Activated CD4-positive, alpha-beta T cell treated with anti-CD3 and anti-CD28 coated beads, Interleukin-2, amount 50 U/mL, for 4 hours (primary cell): ENCODE measurements at places on chromosomes 4 and X.
A peak's percentile ranks its signal among the peaks of the same experiment; 100 is the strongest.

GRCh38 chr4:11843340-11843739 lies 414.6 kb upstream of the HS3ST1 start:
- no peak for DNase-seq

DNA sequence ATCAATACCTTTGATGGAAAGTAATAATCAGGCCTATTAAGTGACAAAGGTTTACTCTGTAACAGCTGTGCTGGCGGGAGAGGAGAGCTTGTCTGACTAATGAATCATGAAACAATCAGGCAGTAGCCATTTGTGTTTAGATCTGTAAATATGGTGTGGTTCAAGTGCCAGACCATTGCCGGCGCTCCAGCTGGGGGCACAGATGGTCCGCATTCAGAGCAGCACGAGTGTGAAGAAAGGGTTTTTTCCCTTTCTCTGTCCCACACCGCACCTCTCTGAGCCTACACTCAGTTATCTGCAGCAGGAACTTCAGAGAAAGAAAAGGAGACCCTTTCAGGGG lies 111.3 kb upstream of the PAQR3 start:
- no peak for DNase-seq

GRCh38 chr4:81792521-81792920 lies 320.8 kb upstream of the RASGEF1B start:
- no peak for DNase-seq

GRCh38 chr4:115664285-115664684 lies 550.9 kb upstream of the NDST4 start:
- DNase-seq = no peak

- no peak for DNase-seq
These were observed 21.3 kb downstream of the DIAPH2 start for GRCh38 chrX:96705905-96706304.

- no peak for DNase-seq
These were observed 19.4 kb downstream of the HMX1 start for GRCh38 chr4:8852118-8852704.

DNA sequence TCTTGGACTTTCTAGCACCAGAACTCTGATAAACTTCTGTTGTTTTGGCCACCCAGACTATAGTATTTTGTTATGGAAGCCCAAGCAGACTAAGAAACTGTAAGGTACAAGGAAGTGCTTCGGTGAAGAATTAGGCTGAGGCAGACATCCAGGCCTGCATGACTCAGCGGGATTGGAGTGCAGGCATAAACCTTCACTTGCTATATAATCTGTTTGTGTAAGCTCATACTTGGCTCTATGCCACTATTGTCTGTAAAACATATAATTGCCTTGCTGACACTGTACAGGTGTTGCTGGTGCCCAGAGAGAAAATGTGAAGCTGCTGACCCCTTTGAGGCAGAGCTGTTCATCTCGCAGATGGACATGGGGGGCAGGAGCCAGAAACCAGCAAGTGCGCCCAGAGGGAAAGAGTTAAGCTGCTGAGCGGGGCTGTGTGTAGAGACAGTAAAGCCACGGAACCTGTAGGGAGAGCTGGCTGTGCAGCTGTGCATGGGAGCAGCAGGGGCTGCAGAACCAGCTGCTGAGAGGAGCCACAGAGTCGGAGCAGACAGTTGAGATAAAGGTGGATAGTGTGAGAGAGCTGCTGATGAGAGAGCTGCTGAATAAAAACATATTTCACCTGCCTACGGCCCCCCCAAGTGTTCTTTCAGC lies 96.2 kb downstream of the RBM46 start:
- no peak for DNase-seq

- peak; percentile 14 for DNase-seq
These were observed 45.4 kb downstream of the CXorf58 start for GRCh38 chrX:23952984-23953907.

- no peak for DNase-seq
These were observed 28.3 kb upstream of the DCAF12L1 start for GRCh38 chrX:126580877-126581276.

- no peak for DNase-seq
These were observed 8.3 kb downstream of the GPR143 start for GRCh38 chrX:9757366-9757765.

DNA sequence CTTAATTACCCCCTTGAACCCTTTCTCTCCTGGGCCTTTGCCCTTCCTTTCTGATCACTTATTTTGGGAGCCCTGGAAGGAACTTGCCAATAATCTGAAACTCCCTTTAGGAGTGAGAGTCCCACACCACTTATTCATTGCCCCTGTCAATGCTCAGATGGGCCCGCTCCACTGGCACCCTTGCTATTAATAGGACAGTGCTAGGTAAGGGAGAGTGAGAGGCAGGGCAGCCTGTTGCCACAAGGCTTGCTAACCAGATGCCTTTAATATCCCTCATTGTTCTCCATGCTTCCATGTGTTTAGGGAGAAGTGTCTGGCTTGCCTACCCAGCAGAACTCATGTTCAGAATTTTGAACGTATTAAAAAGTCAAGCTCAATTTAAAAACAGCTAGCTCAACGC lies 1.7 kb upstream of the NHS start:
- no peak for DNase-seq

DNA sequence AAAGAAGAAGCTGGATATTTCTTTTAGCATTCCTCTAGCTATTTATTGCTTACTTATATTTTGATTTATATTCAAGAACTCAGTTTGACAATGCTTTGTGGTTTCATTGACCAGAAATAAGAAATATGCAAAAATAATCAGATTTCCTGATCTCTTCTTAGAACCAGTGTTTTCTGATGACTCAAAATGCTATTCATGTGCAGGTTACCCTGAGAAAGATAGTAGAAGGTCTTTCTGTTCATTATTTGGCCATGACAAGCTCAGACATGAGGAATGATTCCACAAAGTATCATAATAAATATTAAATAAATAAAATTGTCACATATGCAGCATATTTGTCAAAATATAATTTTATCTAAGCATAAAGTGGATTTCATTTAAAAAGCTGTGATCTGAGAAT lies 24.1 kb downstream of the ADH7 start:
- no peak for DNase-seq

- DNase-seq = no peak
These were observed 10.1 kb upstream of the SH3TC1 start for GRCh38 chr4:8188743-8189550.

GRCh38 chrX:126272795-126273497 lies 106.9 kb upstream of the DCAF12L2 start:
- no peak for DNase-seq

GRCh38 chr4:185958094-185958747 lies 110.7 kb upstream of the TLR3 start:
- no peak for DNase-seq

- DNase-seq = peak; percentile 44
These were observed at the start of gene NAP1L3 for GRCh38 chrX:93673056-93673868. Gene NAP1L3, minus strand, starts transcription at chrX:93673578. Its CDS starts 274 bp downstream, at chrX:93673304.

DNA sequence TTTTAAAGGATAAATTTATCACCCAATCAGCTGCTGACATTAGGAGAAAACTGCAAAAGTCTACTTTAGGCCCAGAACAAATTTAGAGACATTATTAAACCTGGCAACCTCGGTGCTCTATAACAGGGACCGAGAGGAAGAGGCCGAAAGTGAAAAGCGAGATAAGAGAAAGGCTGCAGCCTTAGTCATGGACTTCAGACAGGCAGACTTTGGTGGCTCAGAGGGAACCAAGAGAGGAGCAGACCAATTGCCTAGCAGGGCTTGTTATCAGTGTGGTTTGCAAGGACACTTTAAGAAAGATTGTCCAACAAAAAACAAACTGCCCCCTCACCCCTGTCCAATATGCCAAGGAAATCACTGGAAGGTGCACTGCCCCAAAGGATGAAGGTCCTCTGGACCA lies 12.8 kb upstream of the UGT2B10 start:
- no peak for DNase-seq

DNA sequence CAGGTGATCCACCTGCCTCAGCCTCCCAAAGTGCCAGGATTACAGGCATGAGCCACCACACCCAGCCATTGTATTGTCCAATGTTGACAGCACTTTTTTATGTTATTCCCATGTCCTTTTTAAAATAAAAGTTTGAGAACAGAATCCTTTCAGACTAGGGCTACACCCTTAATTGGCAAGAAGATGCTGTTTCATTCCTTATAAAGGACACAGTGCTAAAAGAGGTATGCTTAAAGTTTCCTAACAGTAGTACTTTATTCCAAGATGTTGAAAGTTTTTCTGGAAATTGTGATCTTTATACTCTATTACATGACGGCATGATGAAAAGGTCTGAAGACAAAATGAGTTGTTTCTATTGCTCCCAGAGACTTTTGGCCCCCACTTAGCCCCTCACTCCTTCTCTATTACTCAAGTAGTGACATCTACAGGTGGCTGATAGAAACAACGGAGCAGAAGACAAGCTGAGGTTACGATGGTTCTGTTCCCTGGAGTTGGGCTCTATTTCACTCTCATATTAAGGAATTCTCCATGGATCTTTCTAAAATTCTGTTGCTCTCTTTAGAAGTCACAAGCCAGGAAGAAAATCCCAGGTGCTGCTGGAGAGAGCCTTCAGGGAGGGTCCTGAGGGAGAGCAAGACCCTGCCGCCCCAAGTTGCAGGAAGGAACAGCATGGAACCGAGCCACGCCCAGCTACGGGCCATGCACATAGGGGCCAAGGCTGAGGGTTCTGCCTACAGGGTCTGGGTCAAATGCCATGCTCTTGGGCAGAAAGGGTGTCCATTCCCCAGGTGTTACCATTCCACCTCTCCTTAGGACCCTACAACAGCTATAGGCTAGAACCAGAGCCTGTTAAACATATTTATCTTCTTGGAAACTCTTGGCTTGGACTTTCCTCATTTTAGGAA lies 22.8 kb downstream of the RPL9 start:
- DNase-seq = no peak

GRCh38 chr4:86972997-86973396 lies 38.2 kb downstream of the AFF1 start:
- DNase-seq = no peak
